ENCODE measurements at places on chromosomes 5 and 9.

GRCh38 chr5:68504306-68504705 lies 288.8 kb downstream of the PIK3R1 start:
- no peak for DNase-seq

DNA sequence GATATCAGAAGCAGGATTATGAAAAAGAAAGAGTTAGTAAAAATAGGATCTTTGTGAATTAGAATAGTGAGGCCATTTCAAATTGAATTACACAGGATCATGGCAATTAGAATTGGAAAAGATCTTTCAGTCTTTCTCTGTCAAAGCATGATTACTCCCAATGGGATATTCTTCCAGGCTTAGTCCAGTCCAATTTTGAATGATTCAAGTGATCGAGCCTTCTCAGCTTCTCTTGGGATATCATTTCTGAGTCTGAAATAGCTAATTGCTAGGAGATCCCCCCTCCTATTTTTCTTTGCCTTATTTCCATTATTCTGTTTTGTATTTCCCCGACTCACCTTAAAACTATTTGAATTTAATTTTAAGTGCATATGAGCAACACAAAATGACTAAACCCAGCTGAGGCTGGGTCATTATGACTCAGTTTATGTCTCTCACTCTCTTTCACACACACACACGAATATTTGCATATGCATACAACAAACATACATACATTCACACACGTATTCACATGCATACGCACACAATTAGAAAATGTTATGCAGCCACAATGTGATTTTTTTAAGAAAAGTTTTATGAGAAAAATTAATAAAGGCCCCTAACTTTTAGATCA lies 34.8 kb upstream of the EFNA5 start:
- DNase-seq = no peak

- no peak for DNase-seq
These were observed 18.6 kb downstream of the TRIM14 start for GRCh38 chr9:98100456-98100855.

DNA sequence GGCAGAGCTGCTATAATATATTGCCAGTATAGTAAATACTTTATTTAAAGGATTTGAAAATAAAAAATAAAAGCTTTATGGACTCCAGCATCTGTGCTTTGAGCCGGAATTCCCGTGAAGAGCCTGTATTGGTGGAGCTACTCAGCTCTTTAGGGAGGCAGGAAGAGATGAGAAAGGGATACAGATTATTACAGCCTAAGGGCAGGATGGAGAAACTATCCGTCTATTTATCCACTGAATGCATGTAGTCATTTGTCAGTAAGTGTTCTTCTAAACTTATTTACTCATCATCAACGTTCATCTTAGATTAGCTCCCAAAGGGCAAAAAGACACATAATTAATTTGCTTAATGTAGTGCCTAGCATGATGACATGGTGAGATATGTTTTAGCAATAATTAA lies 48.4 kb downstream of the SLC1A1 start:
- DNase-seq = no peak

DNA sequence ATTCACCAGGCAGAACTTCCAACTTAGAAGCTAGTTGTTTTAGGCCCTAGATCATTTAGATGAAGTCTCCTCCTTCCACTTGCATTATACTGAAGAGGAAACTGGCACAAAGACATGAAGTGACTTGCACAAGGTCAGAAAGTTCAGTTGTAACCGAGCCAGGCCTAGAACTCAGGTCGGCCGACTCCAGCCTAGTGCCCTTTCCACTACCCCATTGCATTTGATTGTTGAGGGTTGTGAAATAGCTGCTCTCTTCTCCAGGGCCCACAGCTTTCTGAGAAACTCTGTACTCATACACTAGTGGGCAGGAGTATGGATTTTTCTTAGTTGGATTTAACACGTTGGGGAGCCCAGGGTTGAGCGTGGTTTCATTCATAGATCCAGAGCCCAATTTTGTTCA lies 5.6 kb downstream of the ZNF462 start:
- no peak for DNase-seq

All from stimulated activated CD4-positive, alpha-beta T cell treated with anti-CD3 and anti-CD28 coated beads, Interleukin-2, amount 100 ng/mL, for 4 hours (primary cell).